ENCODE measurements at places on chromosomes 12 and 14.

- DNase-seq, result no peak
Observed at GRCh38 chr14:72792051-72792788, 101.7 kb downstream of the DPF3 start.

DNA sequence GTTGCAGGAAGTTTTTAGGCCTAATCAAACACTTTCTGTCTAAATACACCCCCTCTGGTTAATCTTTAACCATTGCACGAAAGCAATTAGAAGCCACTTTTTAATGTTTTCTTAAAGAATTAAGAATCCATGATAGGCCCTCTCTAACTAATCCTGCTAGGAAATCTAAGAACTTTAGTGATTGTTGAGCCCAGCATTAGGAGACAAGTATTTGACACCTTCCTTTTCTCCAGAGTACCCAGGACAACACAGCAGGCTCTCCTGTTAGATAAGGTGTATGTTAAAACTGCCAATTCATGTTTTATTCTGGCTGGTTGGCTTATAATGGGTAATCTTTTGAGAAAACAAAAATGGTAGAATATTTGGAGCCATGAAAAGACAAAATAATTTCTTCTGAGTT is 95.0 kb downstream of the ALX1 start:
- DNase-seq, result no peak

DNA sequence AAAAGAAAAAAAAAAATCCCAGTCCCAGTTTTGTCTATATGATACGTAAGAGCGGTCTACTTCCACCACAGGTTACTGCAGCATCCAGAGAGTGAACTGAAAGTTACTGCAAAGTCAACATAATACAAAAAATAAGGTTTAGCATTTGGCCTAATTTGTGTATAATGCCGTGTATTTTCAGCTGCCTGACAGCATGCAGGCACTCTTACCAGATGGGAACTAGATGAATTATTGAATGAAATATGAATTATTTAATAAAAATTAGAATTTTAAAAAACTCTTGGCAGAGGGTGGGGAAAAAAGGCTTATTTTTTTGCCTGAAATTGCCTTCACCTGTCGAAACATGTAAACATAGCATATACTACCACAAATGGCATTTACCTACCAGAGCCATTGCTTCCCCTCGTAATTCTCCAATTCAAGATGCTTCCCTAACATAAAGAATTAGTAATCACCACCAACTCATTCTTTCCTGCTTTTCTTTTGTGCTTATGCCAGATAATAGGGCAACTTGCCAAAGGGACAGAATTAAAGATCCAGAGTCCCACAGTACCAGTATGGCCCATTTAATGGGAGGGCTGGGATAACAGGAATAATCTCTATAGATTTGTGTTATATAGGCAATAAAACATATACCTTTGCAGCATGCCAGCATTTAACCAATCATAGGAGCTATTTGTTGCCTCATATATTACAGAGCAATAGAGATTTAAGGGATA is 31.1 kb downstream of the ATF7 start:
- no peak for DNase-seq

DNA sequence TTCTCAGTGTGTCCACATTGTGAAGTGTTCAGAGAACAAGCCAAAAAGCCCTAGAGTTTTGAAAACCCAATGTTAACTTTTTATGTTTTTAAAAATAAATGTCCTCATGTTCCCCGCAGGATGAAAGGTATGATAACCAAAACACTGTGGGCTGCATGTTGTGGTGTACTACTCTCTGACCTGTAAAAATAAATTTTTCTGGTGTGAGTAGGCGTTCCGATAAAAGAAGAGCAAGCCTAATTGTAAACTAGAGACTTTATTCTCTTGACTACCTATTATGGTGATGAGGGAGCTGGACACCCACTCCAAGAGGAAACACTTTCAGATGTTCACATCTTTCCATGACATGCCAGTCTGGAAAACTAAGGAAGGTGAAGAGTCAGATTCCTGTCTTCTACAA is 18.2 kb downstream of the PTGER2 start:
- no peak for DNase-seq

- DNase-seq, result no peak
Observed at GRCh38 chr12:72989458-72989947, 717.3 kb downstream of the TRHDE start.

GRCh38 chr14:69838881-69839416 is 40.3 kb upstream of the SMOC1 start:
- DNase-seq, result no peak

DNA sequence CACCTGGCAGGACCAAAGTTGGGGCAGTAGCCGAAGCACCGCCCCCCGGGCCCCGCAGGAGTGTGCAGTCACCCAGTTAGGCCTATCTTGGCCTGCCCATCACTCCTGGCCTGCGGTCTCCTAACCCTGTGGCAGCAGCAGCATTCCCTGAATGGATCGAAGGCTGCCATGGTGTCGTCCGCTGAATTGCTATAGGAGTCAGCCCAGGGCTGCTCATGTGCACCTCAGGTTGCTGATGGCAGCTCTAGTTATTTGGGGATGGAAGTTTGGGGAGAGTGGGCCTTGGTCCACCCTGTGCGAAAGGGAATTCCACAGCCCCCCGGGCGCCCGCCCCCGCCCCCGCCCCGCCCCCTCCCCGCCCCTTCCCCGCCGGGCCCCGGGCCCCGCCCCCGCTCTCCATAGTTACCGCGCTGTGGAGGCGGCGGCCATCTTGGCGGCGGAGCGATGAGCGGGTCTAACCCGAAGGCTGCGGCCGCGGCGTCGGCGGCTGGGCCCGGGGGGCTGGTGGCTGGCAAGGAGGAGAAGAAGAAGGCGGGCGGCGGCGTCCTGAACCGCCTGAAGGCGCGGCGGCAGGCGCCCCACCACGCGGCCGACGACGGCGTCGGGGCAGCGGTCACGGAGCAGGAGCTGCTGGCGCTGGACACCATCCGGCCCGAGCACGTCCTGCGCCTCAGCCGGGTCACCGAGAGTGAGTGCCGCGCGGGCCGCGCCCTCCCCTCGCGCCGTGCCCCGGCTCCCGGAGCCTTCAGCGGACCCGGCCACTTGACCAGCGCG is at the start of gene UNC119B:
UNC119B (plus strand) TSS at position 428 of the 774 bp plus-strand sequence; CDS start at position 445, 17 bp downstream.
- DNase-seq, result peak; percentile 62

DNA sequence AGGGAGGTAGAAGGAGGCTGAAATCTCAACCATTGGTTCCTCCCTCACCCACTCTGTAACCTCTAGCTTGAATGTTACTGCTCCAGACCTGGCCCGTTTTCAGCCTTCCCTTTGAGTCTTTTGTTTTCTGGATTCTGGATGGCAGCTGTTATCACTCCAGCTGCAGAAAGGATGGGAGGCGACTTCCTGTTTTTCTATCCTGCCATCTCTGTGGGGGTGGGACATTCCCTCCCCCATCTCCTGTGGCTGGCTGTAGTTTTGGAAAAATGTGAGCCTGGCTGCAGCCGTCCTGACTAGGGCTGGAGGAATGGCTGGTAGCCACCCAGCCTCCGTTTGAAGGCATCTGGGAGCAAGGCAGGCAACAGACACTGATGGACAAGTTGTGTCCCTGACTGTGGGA is 2.9 kb upstream of the PPFIBP1 start:
- no peak for DNase-seq

- no peak for DNase-seq
Observed at GRCh38 chr14:102125546-102125945, 14.2 kb upstream of the WDR20 start.

DNA sequence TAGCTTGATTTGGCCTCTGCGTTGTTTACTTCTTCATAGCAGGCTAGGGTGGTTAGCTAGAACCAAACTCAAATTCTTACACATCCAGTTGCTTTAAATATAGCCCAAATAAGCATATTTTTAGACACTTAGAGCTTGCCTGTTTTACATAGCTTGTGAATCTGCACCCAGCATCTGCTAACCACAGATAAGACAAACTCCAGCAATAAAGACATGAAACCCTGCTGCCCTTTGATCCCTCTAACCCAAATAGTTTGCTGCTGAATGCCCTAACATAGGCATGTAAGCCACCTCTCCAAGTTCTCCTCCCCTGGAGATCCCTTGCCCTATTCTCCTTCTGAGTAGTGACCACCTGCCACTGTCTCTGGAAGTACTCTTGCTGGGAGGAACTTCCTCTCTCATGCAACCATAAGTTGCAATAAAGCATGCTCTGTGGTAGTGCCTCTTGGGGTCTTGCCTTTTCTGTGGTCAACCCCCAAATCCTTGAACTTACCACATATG is 185.6 kb downstream of the TMEM117 start:
- DNase-seq, result no peak

GRCh38 chr12:70078161-70078560 is 165.1 kb upstream of the CNOT2 start:
- no peak for DNase-seq

Measured in activated effector memory CD4-positive, alpha-beta T cell treated with Interleukin-2 at 50 U/mL for 16 hours (primary cell).